ENCODE measurements at places on chromosomes 12 and 14. TPM values are rescaled to one million over a fixed set of nuclear protein-coding genes. Genes with fewer than 3 reads are reported as not detected.

DNA sequence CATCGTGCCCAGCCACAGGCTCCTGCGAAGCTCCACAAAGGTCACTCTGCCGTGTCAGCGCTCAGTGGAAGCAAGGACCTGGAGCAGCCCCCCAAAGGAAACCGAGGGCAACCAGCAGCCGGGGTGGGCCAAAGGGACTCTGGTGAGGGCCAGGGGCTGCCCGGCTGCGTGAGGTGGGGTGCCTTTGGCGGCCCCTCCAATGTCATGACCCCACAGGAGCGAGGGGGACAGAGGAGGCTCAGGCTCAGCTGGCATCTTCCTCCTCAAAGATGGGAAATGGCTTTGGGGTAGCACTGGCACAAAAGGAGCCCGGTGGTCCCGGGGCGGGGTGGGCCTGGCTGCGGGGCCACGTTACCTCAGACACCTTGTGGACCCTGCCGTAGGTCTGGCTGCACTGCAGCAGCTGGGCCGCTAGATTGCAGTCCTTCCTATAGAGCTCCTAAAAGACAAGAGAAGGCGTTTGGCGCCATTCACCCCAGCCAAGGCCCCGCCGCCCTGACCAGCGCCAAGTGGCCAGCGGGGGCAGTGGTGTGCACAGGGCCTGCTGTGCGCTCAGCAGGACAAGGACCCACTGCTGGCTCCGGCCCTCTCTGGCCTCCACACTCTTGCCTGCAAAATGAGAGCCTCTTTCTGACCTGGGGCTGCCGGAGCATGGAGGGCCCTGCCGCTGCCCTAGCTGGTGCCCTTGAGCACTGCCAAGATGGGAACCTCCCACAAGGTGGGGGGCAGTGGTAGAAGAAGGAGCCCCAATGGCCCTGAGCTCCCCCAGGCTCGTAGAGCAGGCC lies 46.9 kb downstream of the BEGAIN start:
- no peak for DNase-seq

The SERPINA9 gene
- total RNA-seq = 0.34 TPM

DNA sequence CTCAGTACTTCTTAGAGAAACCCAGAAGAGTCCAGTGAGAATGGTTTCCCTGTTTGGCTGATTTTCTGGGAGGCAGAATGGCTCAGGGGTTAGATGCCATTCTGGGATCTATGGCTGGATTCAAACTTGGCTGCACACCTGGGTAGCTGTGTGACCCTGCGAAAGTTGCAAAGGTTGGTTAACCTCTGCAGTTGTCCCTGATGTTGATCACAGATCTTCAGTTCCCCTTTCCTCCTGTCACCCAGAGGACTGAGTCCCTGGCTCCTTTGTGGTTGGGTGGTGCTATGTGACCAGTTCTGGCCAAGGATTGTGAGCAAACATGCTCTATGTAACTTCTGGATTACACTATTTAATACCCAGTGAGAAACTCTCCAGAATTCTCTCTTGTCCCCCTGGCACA lies 418.0 kb downstream of the RGS6 start:
- no peak for DNase-seq

The CD27 gene
- not detected for total RNA-seq

- DNase-seq = no peak
Measured at GRCh38 chr12:84841591-84841990, 71.0 kb downstream of the SLC6A15 start.

- DNase-seq = no peak
Measured at GRCh38 chr12:47707355-47707754, 1.5 kb upstream of the RPAP3 start.

DNA sequence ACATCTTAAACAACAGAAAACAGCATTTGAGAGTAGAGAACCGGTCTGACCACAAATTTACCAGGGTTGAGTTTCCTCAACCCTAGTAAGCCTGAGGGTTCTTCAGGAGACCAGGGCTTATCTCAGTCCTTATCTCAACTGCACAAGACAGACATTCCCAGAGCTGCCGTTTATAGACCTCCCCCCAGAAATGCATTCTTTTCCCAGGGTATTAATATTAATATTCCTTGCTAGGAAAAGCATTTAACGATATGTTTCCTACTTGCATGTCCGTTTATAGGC lies 12.3 kb downstream of the TMEM117 start:
- no peak for DNase-seq
